ENCODE measurements at places on chromosomes 11 and 22.

DNA sequence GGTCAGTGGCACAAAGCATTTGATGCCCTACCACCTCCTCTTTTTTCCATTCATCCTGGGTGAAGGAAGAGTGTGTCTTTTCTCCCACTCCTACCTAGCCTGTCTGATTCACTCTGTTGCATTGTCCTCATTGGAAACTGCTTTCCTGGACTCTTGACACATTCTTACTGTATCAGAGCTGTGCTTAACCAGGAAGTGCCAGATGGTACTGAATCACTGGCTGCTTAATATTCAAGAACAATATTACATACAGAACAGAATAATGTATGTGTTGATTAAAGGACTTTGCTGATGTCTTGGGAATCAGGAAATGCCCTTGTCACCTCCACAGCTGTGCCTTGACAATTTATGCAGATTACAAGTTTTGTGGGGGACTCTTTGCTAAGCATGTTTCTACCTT is 44.4 kb downstream of the SVIP start:
- H3K4me1 ChIP-seq: peaks cover 5% of the 10 kb centered on the region
- no peak for DNase-seq
- no peak overlapping the region for H3K4me3 ChIP-seq
- no peak overlapping the region for H3K27ac ChIP-seq
- no peaks in the 10 kb centered on the region for H3K27me3 ChIP-seq

- no peaks in the 10 kb centered on the region for H3K36me3 ChIP-seq
- no peak overlapping the region for H3K4me3 ChIP-seq
- H3K4me1 ChIP-seq: peaks cover 19% of the 10 kb centered on the region
Observed at GRCh38 chr11:845872-846495, 3.3 kb downstream of the TSPAN4 start.

DNA sequence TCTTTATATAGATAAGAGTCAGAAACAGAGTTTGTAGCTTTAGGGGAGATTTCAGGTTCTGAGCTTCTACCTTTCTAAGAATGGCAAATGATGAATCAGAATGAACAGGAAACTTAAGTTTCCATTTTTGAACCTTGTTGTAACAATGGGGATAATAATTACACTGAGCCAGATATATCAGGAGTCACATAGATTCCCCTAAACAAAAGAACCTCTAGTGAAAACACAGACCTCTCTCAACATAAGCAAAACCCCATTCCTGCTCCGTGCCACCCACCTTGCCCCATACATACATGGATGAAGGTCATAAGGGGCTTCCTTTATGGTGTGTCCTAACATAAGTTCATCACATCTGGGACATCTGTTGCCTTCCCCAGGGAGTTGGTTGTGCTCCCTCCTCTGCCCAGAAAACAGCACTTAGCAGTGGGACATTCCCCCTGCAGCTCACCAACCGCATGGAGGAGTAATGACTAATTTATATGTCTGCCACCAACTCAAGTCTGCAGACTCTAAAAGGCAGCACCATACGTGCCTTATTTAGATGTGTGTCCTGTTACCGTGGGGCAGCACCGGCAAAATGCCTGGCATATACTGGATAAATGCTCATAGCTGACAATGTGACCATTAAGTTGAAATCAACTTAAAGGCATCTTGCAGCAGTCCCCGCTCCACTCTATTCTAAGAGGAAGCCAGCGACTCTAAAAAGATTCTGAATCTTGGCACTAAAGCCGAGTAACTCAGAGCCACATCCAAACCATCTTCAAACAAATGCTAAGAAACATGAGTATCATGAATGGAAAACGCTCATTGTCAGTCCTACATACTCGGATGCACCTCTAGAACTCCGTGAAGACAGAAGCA is 8.0 kb downstream of the JAML start:
- H3K36me3 ChIP-seq: peaks cover 36% of the 10 kb centered on the region
- no peaks in the 10 kb centered on the region for H3K27me3 ChIP-seq
- peaks cover 94% of the 10 kb centered on the region for H3K4me1 ChIP-seq
- DNase-seq: peak; percentile 83
- H3K27ac ChIP-seq: peak overlapping the region; percentile 100

DNA sequence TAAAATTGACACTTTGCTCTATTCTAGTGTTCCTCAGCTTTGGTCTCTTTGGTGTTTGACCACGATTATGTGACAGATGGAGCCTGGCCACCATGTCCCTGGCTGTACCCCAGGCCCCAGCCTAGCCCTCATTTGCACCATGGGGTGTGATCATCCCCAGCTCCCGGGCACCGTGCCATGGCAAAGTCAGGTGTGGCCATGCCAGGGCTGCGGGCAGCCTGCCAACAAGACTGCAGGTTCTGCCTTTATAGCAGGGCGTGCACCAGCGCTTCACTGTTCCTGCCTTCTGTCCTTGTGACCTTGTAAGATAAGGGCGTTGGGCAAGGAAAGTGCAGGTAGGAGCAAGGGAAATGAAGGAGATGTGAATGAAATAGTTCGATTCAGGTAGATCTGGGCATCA is 22.4 kb upstream of the APOBEC3A start:
- no peaks in the 10 kb centered on the region for H3K36me3 ChIP-seq
- H3K27me3 ChIP-seq: peaks cover 9% of the 10 kb centered on the region
- H3K4me1 ChIP-seq: peaks cover 3% of the 10 kb centered on the region
- H3K27ac ChIP-seq: no peak overlapping the region
- no peak overlapping the region for H3K4me3 ChIP-seq
- no peak for DNase-seq

DNA sequence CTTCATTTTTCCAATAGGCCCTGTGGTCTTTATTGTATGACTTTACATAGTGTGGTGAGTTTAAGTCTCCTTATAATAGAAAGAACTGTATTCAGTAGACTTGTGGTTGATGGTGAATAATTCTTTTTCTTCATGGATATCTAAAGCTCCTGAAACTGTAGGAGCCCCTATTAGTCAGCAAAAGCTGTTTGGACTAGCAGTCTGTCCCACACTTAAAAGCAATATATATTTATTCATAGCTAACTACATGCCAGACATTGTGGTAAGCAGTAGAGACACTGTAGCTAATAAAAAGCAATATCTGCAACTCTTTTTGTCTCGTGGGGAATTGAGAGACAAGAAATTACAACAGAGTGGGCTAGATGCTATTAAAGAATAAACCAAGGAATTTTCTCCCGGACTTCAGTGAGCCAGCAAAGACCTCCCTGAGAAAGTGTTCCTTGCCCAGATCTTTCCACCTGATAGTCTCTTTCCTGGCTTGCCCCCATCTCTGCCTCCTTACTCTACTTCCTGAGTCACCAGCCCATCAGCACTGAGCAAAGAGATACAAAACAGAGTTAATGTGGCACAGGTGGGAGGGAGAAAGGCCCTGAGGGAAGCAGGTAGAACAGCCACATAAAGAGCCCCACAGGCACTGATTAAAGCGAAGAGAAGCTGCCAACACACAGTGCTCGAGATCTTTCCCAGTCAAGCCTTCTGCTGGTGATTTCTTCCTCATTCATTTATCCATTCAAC is 1.4 kb upstream of the OR52W1 start:
- H3K4me3 ChIP-seq: no peak overlapping the region
- no peaks in the 10 kb centered on the region for H3K4me1 ChIP-seq
- H3K27ac ChIP-seq: no peak overlapping the region

DNA sequence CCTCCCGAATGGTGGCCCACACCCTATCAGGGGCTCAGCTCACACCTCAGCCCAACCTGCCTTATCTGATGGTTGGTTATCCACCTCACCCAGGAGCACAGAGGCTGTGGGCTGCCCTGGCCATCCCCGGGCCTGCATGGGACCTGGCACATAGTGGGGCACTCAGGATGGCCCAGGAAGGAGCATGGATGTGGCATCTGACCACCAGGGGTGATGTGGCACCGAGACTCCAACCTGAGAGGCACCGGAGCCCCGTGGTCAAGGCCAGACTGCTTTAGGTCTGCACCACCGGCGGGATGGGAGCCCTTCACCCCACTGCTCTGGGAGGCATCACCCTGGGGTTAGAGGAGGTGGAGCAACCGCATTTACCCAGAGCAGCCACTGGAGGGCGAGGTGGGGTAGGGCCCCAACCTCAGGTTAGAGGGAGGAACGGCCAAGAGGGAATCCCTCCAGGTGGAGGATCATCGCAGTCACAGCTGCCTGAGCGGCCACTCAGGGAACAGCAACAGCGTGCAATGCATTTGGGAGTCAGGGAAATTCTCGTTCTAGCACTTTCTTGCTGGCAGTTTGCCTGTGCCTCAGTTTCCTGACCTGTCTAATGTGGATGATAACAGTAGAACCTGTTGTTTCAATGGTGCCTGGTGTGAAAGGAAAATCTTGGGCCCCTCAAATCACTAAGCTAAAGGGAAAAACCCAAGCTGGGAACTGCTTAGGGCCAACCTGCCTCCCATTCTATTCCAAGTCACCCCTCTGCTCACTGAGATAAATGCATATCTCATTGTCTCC is 52.9 kb upstream of the CARS1 start:
- no peaks in the 10 kb centered on the region for H3K4me1 ChIP-seq
- H3K36me3 ChIP-seq: peaks cover 6% of the 10 kb centered on the region
- peak; percentile 64 for DNase-seq
- H3K27me3 ChIP-seq: no peaks in the 10 kb centered on the region
- H3K27ac ChIP-seq: no peak overlapping the region
- H3K4me3 ChIP-seq: no peak overlapping the region

GRCh38 chr11:99988471-99988837 is 698.6 kb upstream of the ARHGAP42 start:
- no peak for DNase-seq
- H3K36me3 ChIP-seq: no peaks in the 10 kb centered on the region
- H3K27ac ChIP-seq: no peak overlapping the region
- H3K4me1 ChIP-seq: no peaks in the 10 kb centered on the region
- H3K27me3 ChIP-seq: no peaks in the 10 kb centered on the region

DNA sequence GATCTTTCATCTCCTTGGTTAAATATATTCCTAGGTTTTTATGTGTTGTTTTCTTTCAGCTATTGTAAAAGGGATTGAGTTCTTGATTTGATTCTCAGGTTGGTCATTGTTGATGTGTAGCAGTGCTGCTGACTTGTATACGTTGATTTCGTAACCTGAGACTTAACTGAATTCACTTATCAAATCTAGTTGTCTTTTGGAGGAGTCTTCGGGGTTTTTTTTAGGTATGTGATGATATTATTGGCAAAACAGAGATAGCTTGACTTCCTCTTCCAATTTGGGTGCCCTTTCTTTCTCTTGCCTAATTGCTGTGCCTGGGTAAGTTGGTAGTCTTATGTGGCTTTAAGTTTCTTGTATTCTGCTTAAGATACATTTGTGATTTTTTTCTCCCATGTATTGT is 52.8 kb downstream of the CBL start:
- H3K27me3 ChIP-seq: no peaks in the 10 kb centered on the region
- H3K4me1 ChIP-seq: peaks cover 49% of the 10 kb centered on the region
- DNase-seq: no peak
- peak overlapping the region; percentile 6 for H3K27ac ChIP-seq
- H3K36me3 ChIP-seq: no peaks in the 10 kb centered on the region
- H3K4me3 ChIP-seq: no peak overlapping the region

DNA sequence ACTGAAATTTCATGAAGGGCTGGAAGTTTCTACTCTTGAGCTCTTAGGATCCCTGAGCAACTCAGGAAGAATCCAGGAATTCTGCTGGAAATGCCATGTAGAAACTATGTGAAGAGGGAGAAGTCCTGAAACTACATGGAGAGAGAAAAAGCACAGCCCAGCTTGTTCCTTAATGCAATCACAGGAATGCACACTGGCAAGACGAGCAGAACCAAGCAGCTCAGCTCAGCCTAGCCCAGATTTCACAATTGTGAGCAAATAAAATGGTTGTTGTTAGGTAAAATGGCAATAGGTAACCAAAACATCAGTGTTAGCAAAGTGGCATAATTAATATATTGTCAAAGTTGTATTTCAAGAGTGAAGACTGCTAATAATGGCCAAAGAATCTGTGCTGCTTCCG is 28.1 kb downstream of the ZNF214 start:
- no peaks in the 10 kb centered on the region for H3K36me3 ChIP-seq
- no peaks in the 10 kb centered on the region for H3K4me1 ChIP-seq
- H3K4me3 ChIP-seq: no peak overlapping the region
- DNase-seq: no peak
- H3K27me3 ChIP-seq: no peaks in the 10 kb centered on the region

GRCh38 chr11:94623120-94623735 is 56.1 kb downstream of the PIWIL4 start:
- H3K4me3 ChIP-seq: no peak overlapping the region
- DNase-seq: peak; percentile 78
- peaks cover 1% of the 10 kb centered on the region for H3K36me3 ChIP-seq
- H3K27ac ChIP-seq: no peak overlapping the region

DNA sequence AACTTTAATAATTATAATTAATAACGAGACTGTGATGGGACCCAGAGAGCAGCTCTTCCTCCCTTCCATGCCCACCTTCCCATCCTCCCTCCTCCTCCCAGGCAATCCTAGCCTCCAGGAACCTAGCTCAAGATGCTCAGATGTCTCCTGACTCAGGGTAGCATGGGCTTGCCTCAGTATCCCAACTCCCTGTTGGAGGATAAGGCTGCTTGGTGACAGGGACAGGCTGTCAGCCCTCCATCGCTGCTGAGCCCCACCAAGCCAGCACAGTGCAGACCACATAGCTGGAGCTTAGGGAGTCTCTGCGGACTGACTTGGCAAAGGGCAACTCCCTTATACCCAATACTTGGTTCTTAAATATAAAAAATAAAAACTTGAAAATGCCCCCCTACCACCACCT is 11.5 kb downstream of the MYH9 start:
- peaks cover 60% of the 10 kb centered on the region for H3K36me3 ChIP-seq
- no peak for DNase-seq
- H3K27me3 ChIP-seq: no peaks in the 10 kb centered on the region
- peaks cover 96% of the 10 kb centered on the region for H3K4me1 ChIP-seq

DNA sequence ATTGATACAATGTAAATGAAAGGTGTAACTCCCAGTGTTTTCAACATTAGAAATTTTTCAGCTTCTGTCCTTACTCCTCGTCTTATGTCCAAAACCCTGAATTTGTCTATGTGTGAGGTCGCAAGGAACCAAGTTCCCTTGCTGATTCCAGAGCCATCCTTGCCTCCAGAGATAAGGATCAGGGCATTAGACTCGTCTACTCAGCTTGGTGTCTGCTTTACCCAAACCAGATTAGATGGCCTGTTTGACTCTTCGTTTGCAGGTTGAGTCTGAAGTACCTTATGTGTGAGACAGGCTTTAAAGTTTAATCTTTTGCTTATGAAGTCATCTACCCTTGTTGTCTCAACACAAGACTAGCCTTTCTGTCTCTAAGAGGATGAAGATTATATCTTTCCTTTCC is 55.6 kb downstream of the SPECC1L start:
- H3K36me3 ChIP-seq: peaks cover 31% of the 10 kb centered on the region
- H3K4me1 ChIP-seq: peaks cover 38% of the 10 kb centered on the region
- H3K27me3 ChIP-seq: no peaks in the 10 kb centered on the region

- H3K27ac ChIP-seq: no peak overlapping the region
- DNase-seq: no peak
- peaks cover 58% of the 10 kb centered on the region for H3K4me1 ChIP-seq
- H3K4me3 ChIP-seq: no peak overlapping the region
Observed at GRCh38 chr22:22823131-22823810, 64.3 kb upstream of the IGLL5 start.

DNA sequence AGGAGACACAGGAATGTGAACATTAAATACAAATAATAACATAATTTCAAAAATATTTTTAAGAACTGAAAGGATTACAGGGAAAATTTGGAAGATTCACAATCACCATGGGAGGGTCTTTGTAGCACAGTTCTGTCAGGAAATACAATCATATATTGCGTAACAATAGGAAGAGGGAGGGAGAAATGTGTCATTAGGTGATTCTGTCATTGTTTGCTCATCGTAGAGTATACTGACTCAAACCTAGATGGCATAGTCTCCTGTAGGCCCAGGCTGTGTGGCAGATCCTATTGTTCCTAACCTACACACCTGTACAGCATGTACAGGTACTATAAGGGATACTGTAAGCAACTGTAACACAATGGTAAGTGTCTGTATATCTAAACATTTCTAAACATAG is 330.4 kb downstream of the BRD1 start:
- H3K27me3 ChIP-seq: no peaks in the 10 kb centered on the region
- peaks cover 3% of the 10 kb centered on the region for H3K36me3 ChIP-seq
- no peak overlapping the region for H3K27ac ChIP-seq
- H3K4me3 ChIP-seq: no peak overlapping the region
- H3K4me1 ChIP-seq: no peaks in the 10 kb centered on the region
